ENCODE measurements at places on chromosomes 2 and 18.

GRCh38 chr2:174951745-174952144 lies 53.4 kb downstream of the CHN1 start:
- no peak for DNase-seq

- no peak for DNase-seq
Measured at GRCh38 chr2:75545387-75545786, 15.4 kb downstream of the EVA1A start.

GRCh38 chr2:240458900-240459391 lies 23.5 kb downstream of the GPC1 start:
- DNase-seq = no peak

GRCh38 chr18:9705183-9705829 lies 2.8 kb upstream of the RAB31 start:
- no peak for DNase-seq

- DNase-seq = no peak
Measured at GRCh38 chr2:157329524-157329923, 3.9 kb upstream of the ERMN start.

GRCh38 chr18:11981192-11981542 lies at the start of gene IMPA2:
TSS of gene IMPA2 (plus strand) at chr18:11981507. CDS start at chr18:11981670, 163 bp downstream.
- no peak for DNase-seq

DNA sequence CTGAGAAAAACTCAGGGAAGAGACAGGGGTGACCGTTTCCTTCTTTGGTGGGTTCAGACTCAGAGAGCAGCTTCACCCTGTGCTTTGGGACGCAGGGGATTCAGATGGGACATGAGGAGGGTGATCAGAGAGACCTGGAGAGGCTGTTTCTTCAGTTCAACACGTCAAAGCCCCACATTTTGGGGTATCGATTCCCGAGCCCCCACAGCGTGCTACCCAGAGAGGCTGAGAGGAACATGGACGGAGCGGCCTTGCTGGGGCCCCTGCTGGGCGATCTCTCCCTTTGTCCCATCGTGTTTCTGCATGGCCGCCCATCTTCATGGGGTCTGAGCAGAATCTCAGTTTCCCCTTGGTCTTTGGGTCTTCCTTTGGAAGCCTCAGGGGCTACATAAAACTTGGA lies 38.2 kb upstream of the PXDN start:
- no peak for DNase-seq

DNA sequence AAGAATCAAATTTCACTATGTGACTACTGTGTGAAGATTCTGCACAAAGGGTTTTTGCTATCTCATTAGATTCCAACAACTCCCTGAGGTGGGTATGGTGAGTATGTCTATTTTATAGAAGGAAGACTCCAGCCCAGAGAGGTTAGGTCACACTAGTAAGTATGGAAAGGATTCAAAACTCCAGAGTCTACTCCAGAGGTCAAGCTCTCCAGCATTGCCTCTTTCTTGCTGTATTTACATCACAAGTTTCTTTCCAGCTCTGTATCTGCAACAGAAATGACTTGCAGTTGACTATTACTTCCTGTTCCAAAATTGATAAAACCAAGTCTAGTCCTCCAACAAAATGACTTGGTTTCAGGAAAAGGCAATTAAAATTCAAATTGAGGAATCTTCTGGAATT lies 2.1 kb downstream of the COL4A4 start:
- no peak for DNase-seq

GRCh38 chr2:39435234-39435633 lies 1.9 kb downstream of the MAP4K3 start:
- no peak for DNase-seq

- DNase-seq = no peak
Measured at GRCh38 chr2:39264733-39265132, 21.0 kb upstream of the CDKL4 start.

DNA sequence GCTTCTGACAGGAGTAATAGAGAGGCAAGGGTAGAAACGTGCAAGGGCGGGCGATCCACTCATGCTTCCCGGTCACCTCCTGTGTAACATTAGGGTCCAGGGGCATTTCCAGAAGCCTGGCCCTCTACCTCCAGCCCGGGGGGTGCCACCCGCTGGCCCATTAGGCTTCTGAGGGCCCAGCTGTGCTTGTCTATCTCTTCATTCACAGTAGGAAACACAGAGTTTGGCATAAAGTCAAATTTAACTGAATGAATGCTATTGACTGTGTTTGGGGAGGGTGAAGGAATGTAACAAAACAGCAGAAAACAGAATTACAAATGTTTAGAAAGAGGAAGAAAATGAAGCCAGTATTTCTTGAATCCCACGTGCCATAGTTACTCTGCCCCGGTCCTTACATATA lies 112.4 kb upstream of the SLC66A3 start:
- DNase-seq = no peak

DNA sequence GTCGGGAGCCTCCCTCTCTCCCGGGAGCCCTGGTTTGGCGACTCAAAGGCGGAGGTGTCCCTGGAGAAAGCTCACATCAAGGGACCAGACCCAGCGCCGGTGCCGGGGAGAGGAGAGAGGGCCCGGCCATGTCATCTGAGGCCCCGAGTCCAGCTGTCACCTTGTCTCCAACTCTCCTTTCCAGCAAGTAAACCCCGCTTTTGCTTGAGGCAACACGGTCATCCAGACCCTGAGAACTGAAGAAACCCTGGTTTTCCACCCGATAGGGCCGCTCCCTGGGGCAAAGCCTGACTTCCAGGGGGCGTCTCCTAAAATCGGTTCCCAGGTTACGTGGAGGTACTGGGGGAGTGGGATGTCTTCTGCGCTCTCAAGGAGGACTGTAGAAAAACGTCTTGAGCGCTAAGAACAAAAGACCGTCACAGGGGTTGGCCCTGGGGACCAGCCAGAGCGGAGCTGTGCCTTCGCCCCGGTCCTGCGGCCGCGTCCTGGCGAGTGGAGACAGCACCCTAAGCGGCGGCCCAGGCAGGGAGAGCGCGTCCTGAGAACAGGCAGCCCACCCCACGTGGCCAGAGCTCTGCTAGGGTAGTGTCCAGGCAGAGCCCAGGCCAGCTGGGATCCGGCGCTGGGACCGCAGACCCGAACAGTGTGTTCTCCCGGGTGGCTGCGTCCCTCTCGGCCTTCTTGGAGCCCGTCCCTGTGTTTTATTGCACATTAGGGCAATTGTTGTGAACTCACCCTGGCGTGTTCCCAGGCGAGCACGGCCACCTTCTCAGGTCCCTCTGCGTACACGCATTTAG lies 55.7 kb downstream of the TMEM18 start:
- DNase-seq = no peak

DNA sequence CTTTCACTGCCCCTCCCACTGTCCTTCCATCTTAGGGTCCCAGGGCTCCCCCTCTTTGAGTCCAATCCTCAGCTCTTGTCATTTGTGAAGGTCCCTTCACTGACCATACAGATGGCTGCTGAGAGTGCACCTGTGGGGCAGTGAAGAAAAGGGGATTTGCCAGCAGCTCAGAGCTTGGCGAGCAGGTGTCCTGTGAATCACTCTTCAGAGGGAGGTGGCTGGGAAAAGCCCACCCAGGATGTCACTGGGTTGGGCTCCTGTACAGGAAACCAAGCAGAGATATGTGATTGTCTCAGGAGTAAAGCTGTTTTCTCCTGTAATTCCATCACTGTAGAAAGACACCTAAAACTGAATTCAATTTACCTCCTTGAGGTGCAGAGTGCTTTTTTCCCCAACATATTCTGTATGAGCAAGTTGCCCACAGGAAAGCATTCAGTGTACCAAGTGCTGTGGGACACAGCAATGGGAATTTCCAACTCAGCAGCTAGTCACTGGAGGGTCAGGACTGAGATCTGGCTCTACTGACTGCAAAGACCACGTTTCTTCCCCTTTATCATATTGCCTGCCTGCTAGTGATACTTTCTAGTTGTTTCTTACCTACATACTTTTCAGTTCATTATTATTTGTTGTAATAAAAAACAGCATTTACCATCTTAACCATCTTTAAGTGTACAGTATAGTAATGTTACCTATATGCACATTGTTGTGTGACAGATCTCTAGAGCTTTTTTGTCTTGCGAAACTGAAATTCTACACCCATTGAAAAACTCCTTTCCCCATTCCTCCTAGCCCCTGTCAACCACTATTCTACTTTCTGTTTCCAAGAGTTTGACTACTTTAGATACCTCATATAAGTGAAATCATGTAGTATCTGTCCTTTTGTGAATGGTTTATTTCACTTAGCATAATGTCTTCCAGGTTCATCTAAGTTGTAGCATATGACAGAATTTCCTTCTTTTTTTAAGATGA lies 239.1 kb downstream of the TSN start:
- DNase-seq = no peak

DNA sequence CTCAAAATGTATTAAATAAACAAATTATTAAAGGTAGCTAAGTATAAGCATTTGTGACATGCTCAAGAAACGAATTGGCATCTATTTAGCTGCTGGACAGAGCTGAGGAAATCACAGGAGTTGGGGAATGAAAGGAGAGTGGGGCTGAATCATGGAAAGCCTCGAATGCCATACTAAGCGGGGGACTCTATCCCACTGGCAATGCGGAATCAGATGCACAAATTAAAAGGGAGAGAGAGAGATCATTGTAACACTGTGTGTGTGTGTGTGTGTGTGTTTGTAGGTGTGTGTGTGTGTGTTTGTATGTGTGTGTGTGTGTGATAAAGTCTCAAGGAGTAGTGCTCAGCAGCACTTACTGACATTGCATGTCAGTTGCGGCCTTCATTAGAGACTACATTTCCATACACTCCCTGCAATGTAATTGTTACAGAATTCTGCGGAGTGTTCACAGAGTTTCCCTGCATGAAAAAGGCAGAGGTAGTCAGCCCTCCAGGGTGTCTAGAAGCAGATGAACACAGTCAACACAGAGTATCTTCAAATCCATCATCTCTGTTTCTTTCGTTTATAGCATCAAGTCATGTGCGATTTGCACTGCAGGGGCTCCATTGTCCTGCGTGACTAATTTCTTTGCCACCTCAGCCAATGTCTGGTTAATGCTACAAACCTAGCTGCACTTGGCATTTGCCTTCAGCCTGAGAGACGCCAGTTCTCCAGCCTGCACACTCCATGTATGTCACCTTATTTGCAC lies 111.7 kb upstream of the CYRIA start:
- no peak for DNase-seq

GRCh38 chr2:169653636-169654035 lies 40.6 kb downstream of the CFAP210 start:
- DNase-seq = no peak

DNA sequence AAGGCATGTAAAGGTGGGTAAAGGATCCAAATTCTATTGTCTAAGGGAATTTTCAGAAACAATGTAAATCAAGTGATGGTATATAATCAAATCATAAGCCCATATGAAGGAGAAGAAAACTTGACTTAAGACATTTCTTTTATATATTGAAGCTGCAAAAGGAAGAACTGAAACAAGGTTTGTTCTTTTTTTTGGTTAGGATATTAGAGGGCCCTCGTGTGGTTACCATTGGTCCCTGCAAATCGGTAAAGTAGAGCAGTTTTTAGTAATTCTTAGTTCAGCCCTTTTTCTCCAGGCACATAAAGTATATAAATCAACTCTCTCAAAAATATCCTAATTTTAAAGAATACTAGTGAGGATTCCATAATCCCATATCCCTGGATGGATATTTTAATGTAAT lies 105.6 kb upstream of the STK17B start:
- DNase-seq = no peak

DNA sequence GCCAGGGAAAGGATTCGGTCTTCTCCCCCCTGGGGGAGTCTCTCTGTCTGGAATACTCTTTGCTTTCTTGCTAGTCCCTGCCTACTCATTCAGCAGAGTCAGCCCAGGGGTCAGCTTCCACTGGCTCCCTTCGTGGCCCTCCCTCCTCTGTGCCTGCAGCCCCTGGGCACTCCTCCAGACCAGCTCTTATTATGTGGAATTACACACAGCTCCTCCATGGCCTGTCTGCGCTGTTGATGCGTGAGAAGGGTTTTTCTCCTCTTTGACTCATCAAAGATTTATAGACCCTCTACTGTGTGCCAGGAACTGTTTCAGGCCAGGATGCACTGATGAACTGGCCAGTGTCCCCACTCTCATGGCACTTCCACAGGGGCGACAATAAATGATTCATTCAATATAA lies 44.4 kb downstream of the ST8SIA5 start:
- DNase-seq = no peak

DNA sequence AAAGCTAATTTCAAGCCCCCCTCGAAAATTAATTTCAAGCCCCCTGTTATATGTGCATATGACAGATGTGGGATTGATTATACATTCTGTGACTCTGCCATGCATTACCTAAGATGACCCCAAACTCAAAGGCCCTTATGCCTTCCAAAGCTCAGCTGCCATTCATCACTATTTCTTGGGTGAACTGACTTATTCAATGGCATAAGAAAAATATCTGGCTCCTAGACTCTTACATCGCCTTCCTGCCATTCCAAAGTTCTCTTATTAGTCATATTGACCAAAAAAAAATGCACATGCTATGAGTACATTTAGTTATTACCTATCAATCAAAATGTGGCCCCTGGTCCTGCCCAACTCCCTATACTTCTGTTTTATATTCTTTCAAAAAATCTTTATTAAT lies 291.8 kb upstream of the CHAC2 start:
- DNase-seq = no peak

Measured in T-cell (primary cell).